ENCODE measurements at places on chromosomes 6 and 20. TPM values are rescaled to one million over a fixed set of nuclear protein-coding genes. Genes with fewer than 3 reads are reported as not detected.

Gene SUMO4
- total RNA-seq = 0.97 TPM

Gene HLA-B
- 1,049 TPM for total RNA-seq

Gene C6orf15
- total RNA-seq = not detected

Gene FOXF2
- 0.11 TPM for total RNA-seq

DNA sequence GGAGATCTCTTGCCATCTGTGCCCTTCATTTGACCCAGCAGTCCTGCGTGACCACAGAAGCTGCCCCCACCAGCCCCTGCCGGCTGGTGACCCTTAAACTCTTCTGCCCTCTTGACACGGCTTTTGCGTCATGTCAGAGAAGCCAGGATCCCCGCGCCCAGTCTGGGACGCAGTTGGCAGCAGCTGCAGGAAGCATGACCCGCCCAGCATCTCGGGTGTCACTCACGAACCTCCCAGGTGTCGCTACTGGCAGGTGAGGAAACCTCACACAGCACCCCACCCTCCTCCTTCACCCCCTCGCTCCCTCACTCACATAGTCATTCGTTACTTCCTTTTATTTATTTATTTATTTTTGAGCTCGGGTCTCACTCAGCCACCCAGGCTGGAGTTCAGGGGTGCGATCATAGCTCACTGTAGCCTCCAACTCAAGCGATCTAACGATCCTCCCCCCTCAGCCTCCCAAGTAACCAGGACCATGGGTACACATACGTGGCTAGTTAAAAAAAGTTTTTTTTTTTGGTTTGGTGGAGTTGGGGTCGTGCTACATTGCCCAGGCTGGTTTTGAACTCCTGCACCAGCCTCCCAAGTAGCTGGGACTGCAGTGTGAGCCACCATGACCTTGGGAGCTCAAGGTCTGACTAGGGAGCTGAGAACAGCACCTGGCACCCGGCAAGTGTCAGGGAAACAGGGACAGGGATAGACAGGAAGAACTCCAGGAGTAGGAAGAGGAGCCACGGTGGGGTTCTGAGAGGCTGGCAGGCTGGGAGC, 14.1 kb upstream of the SPDEF start:
- DNase-seq = no peak

DNA sequence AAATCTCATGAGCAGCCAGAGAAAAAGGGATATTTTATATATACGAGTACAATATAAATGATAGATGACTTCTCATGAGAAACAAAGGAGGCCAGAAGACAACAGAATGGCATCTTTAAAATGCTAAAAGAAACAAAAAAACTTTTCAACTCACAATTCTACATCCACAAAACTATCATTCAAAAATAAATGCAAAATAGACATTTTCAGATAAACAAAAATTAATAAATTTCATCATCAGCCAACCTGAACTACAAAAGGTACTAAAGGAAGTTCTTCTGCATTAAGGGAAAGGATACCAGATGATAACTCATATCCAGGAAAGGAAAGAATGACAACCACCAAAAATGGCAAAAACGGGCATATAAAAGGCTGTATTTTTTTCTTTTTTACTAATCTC, 27.9 kb upstream of the ANKRD60 start:
- DNase-seq = no peak

- no peak for DNase-seq
Measured at GRCh38 chr6:147401779-147402178, 106.7 kb upstream of the SAMD5 start.

All from endodermal cell (in vitro differentiated cells).